ENCODE measurements at places on chromosomes 6 and 20. TPM values are rescaled to one million over a fixed set of nuclear protein-coding genes. Genes with fewer than 3 reads are reported as not detected.

REM1 gene
- 9.3 TPM for total RNA-seq

CD93 gene
- 20.8 TPM for total RNA-seq

RNF182 gene
- 0.71 TPM for total RNA-seq

VGLL2 gene
- not detected for total RNA-seq

GNAS-AS1 gene
- 0.36 TPM for total RNA-seq

RSPO3 gene
- total RNA-seq: 11.7 TPM

ERVFRD-1 gene
- total RNA-seq: not detected

GRCh38 chr6:133899556-133899955, 10.6 kb downstream of the TCF21 start:
- no peak overlapping the region for H3K27ac ChIP-seq
- H3K4me1 ChIP-seq: peaks cover 17% of the 10 kb centered on the region
- H3K27me3 ChIP-seq: peaks cover 25% of the 10 kb centered on the region
- no peak for DNase-seq
- H3K4me3 ChIP-seq: no peak overlapping the region

GRCh38 chr20:18094191-18094590, 36.5 kb upstream of the OVOL2 start:
- no peaks in the 10 kb centered on the region for H3K4me1 ChIP-seq
- H3K36me3 ChIP-seq: no peaks in the 10 kb centered on the region
- no peak overlapping the region for H3K4me3 ChIP-seq
- H3K27me3 ChIP-seq: no peaks in the 10 kb centered on the region
- no peak overlapping the region for H3K27ac ChIP-seq

- DNase-seq: no peak
- H3K27me3 ChIP-seq: no peaks in the 10 kb centered on the region
- no peaks in the 10 kb centered on the region for H3K36me3 ChIP-seq
- H3K4me3 ChIP-seq: no peak overlapping the region
- no peaks in the 10 kb centered on the region for H3K4me1 ChIP-seq
These were observed 309.5 kb upstream of the PRND start for GRCh38 chr20:4412216-4412615.

DNA sequence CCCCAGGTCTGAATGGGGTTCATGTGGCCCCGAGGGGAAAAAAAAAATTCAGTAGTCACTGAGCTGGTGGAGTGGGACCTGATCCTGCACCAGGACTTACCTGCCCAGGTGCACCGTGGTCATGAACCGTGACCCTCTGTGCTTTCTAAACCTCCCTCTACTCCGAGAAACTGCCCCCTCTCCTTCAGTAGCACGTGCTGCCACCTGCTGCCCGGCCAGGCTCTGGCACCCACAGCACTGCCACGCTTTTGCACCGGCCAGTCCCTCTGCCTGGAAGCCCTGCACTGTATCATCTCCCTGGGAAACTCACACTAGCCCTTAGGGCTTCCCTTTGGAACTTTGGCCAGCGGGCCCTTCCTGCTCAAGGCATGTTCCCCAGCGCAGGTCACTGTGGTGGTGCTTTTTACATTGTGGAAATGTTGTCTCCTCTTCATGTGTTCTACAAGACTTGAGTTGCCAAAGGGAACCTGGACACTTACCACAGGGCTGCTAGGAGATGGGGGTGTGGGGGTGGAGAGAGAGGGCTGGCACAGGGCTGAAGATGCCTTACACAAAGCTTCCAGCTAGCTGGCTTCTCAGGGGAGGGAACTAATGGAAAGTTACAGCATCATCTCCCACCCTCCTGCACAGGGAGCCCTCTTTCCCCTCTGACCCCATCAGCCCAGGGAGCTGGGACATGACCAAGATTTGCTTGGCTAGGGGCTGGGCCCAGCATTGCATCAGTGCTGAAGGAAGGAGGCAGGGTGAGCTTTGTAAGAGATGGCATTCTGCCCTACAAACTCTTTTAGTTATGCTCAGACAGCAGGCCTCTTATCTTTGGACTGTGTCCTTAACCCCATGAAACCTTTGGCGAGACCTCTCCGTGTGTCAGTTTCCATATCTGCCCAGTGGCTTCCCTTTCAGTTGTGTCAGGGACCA, 2.5 kb upstream of the PTPRT start:
- H3K27ac ChIP-seq: no peak overlapping the region
- no peaks in the 10 kb centered on the region for H3K36me3 ChIP-seq
- DNase-seq: no peak
- peaks cover 44% of the 10 kb centered on the region for H3K27me3 ChIP-seq
- H3K4me3 ChIP-seq: no peak overlapping the region

DNA sequence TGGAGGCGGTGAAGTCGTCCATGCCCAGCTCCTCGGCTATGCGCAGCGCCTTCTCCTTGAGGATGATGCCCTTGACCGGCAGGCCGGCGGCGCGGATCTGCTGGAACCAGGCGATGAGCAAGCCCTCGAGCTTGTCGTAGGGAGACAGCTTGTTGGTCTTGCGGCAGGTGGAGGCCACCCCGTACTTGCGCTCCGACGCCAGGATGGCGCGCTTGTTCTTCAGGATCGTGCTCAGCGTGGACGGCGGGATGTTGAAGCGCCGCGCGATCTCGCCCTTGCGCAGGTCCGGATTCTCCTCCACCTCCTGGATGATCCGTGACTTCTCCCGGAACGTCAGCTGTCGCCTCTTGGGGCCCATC, 435 bp downstream of the CENPB start:
- DNase-seq: no peak
- H3K36me3 ChIP-seq: no peaks in the 10 kb centered on the region
- no peaks in the 10 kb centered on the region for H3K27me3 ChIP-seq
- peaks cover 43% of the 10 kb centered on the region for H3K4me1 ChIP-seq
- peak overlapping the region; percentile 65 for H3K4me3 ChIP-seq

Measured in sigmoid colon (tissue), 7 donors.